ENCODE measurements at places on chromosomes 13 and 19. TPM values are rescaled to one million over a fixed set of nuclear protein-coding genes. Genes with fewer than 3 reads are reported as not detected.

DNA sequence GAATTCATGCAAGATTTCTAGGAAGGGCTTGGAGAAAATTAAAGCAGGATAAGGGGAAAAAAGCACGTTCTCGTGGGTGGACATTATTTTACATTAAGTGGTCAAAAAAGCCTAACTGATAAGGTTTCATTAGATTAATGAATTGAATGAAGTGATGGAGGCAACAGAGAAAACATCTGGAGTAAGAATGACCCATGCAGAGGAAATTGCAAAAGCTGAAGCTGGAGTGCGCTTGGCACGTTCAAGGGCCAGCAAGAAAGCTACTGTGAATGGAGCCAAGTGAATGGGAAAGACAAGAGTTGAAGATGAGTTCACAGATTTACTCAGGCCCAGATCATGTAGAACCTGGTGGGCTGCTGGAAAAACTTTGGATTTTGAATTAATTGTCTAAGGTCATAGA lies 777.9 kb downstream of the DACH1 start:
- no peaks in the 10 kb centered on the region for H3K36me3 ChIP-seq
- H3K27me3 ChIP-seq: no peaks in the 10 kb centered on the region
- H3K4me3 ChIP-seq: no peak overlapping the region
- no peak for DNase-seq
- H3K4me1 ChIP-seq: no peaks in the 10 kb centered on the region
- H3K27ac ChIP-seq: no peak overlapping the region

GRCh38 chr13:32267836-32268439 lies 47.2 kb downstream of the ZAR1L start:
- no peaks in the 10 kb centered on the region for H3K36me3 ChIP-seq
- H3K27ac ChIP-seq: no peak overlapping the region
- DNase-seq: peak; percentile 18
- no peak overlapping the region for H3K4me3 ChIP-seq

- no peak overlapping the region for H3K27ac ChIP-seq
- DNase-seq: no peak
- no peak overlapping the region for H3K4me3 ChIP-seq
Measured at GRCh38 chr19:56837004-56837403, 3.5 kb downstream of the PEG3 start.

DNA sequence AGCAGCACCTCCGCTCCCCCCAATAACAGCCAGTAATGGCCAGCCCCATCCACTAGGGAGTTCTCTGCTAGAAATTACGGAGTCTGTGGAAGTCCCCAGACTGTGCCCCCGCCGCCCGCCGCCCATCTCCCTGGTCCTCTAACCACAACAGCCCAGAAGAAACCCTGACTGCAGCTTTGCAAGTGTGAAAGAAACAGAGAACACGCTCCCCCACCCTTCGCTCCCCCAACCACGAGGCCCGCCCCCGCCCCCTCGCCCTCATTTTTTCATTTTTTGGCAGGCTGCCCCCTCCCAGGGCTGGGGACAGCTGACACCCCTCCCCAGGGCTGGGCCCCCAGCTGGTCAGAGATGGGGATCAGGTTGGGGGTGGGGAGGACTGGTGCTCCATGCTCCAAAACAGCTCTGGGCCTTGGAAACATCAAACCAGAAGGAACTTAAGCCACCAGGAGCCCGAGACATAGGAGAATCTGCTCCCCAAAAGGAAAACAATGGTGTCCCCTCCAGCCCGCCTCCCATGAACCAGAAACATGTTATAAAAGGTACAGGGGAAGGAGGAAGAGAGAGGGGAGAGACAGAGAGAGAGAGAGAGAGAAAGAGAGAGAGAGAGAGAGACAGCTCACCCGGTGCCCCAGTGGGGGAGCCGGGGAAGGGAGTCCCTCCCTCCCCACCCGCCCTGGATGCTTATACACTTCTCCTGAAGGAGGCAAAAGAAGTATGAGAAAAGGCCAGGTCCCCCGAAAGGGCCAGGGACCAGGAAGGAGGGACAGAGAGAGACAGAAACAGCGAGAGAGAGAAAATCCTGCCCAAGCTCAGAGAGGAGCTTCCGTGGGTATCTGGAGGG lies 29.8 kb upstream of the ASF1B start:
- H3K4me3 ChIP-seq: peak overlapping the region; percentile 64
- H3K27ac ChIP-seq: no peak overlapping the region
- H3K36me3 ChIP-seq: peaks cover 7% of the 10 kb centered on the region
- H3K4me1 ChIP-seq: peaks cover 19% of the 10 kb centered on the region

DNA sequence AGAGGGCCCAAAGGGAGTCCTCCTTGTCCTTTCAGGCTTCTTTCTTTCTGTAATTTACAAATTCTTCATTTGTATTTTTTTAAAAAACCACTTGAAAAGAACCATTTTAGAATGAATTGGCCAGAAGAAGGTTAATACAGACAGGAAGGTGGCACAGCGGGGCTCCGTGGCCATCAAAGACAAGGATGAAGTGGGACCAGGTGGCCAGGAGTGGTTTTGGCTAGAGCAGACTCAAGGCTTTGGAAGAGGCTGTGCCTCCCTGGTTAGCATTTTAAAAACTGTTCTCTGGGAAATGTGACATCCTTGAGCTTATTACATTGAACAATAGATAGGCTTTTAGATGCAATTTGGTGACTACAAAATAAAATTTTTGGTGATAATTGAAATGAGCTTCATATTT lies 48.4 kb downstream of the ATP8A2 start:
- no peaks in the 10 kb centered on the region for H3K27me3 ChIP-seq
- no peak overlapping the region for H3K4me3 ChIP-seq
- H3K4me1 ChIP-seq: no peaks in the 10 kb centered on the region

DNA sequence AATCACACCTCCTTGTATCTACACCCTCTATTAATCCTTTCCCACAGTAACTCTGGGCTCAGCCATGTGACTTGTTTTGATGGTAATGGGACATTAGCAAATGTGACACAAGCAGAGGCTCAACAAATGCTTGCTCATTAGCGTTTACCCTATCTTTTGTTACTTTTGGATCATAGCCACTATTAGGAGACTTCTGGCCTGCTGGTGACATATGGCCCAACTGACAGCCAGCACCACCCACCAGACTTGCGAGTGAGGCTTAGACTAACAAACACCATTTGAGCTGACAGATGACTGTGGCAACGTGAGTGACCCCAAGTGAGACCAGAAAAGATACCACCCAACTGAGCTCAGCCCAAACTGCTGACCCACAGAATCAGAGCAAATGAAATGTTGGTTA lies 154.1 kb downstream of the OLFM4 start:
- H3K27ac ChIP-seq: no peak overlapping the region
- H3K27me3 ChIP-seq: no peaks in the 10 kb centered on the region
- no peaks in the 10 kb centered on the region for H3K4me1 ChIP-seq
- no peaks in the 10 kb centered on the region for H3K36me3 ChIP-seq

GRCh38 chr13:41944229-41944628 lies 16.7 kb downstream of the VWA8 start:
- no peak overlapping the region for H3K27ac ChIP-seq
- H3K4me1 ChIP-seq: no peaks in the 10 kb centered on the region
- H3K36me3 ChIP-seq: no peaks in the 10 kb centered on the region
- no peaks in the 10 kb centered on the region for H3K27me3 ChIP-seq

Gene FGF22
- total RNA-seq: 0.22 TPM

GRCh38 chr13:98475522-98475921 lies 101.4 kb downstream of the STK24 start:
- H3K27ac ChIP-seq: no peak overlapping the region
- peaks cover 31% of the 10 kb centered on the region for H3K36me3 ChIP-seq
- H3K27me3 ChIP-seq: no peaks in the 10 kb centered on the region
- no peak for DNase-seq

Gene LSM14A
- 129 TPM for total RNA-seq

GRCh38 chr19:20367811-20368294 lies 197.7 kb downstream of the ZNF737 start:
- no peak for DNase-seq
- H3K4me3 ChIP-seq: no peak overlapping the region
- H3K4me1 ChIP-seq: no peaks in the 10 kb centered on the region
- no peaks in the 10 kb centered on the region for H3K27me3 ChIP-seq
- no peaks in the 10 kb centered on the region for H3K36me3 ChIP-seq

Gene ZNF547
- 2.2 TPM for total RNA-seq

DNA sequence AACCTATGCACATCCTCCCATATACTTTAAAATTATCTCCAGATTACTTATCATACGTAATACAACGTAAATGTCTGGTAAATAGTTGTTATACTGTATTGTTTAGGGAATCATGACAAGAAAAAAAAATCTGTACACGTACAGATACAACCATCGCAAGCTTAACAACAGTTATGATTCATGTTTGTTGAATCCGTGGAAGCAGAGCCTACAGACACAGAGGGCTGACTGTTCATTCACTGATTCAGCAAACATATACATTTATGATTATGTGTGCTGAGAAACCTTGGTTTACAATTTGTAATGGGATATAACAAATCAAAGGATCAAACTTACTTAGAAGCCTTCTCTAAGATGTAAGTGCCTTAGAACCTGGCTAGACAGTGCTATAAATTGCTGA lies 1.5 kb downstream of the ZNF260 start:
- no peak for DNase-seq
- no peak overlapping the region for H3K4me3 ChIP-seq
- H3K27me3 ChIP-seq: no peaks in the 10 kb centered on the region
- H3K36me3 ChIP-seq: peaks cover 16% of the 10 kb centered on the region
- peaks cover 20% of the 10 kb centered on the region for H3K4me1 ChIP-seq

Gene PRTN3
- total RNA-seq: not detected

GRCh38 chr13:19596960-19597361 lies 35.6 kb upstream of the TPTE2 start:
- H3K36me3 ChIP-seq: no peaks in the 10 kb centered on the region
- no peak overlapping the region for H3K4me3 ChIP-seq
- DNase-seq: no peak
- H3K27me3 ChIP-seq: no peaks in the 10 kb centered on the region

All from CD8-positive, alpha-beta memory T cell (primary cell).